ENCODE measurements at places on chromosomes 13 and 19.

DNA sequence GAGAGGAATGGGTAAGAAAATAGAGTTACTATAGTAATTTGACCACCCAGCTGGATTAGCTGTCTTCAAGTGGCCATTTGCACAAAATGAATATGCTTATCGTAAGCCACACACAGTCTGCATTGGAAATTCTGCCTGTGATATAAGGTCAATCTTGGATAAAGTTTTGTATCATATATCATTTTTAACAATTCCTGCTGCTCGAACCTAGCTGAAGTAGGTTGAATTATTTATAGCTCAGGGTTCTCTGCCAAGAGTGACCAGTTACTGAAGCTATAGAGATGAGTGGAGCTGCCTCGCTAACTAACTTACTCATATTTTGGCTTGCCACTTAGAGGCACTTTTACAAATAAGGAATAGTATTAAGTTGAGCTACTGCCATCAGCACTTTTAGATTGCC, 220.9 kb downstream of the RGCC start:
- DNase-seq = peak; percentile 80

- no peak for DNase-seq
Measured at GRCh38 chr19:46766569-46767317, 20.5 kb upstream of the STRN4 start.

DNA sequence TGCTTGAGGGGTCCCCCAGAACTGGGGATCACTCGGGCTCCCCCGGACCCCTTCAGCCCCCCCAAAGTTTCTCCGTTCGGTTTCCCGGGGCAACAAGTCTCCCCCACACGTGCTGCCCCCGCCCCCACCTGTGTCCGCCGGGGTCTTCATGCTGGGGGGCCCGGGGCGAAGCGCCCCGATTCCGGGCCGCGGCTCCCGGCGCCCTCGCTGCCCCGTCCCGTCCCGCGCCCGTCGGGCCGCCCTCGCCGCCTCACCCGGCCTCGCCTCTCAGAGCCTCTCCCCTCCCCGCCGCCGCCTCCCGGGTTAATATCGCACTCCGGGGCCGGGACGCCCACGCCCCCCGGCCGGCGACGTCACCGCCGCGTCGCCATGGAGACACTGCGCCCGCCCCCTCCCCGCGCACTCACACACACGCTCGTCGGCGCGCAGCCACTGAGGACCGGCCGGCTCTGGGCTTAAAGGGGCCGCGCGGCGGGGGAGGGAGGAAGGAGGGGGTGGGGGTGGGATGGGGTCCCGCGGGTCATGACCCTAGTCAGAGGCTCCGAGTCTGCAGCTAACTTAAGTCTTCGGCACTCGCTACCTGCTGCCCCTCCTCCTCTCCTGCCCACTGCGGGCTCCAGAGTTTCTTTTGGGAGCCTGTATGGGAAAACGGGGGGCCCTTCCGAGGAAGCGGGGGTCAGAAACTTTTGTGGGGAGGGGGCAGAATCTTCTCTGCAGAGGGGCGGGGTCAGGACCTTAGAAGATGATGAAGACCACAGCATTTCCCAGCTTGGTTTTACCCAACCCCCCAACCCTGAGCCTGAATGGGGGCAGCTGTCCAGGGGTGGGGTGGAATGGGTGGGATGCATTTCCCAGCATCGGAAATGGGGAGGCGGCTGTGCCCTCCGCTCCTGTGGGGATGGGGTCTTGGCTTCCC, at the start of gene ERF:
Gene ERF (minus strand): TSS at position 279 of the 916 bp plus-strand sequence. CDS start 129 bp downstream, at position 150.
- peak; percentile 93 for DNase-seq

DNA sequence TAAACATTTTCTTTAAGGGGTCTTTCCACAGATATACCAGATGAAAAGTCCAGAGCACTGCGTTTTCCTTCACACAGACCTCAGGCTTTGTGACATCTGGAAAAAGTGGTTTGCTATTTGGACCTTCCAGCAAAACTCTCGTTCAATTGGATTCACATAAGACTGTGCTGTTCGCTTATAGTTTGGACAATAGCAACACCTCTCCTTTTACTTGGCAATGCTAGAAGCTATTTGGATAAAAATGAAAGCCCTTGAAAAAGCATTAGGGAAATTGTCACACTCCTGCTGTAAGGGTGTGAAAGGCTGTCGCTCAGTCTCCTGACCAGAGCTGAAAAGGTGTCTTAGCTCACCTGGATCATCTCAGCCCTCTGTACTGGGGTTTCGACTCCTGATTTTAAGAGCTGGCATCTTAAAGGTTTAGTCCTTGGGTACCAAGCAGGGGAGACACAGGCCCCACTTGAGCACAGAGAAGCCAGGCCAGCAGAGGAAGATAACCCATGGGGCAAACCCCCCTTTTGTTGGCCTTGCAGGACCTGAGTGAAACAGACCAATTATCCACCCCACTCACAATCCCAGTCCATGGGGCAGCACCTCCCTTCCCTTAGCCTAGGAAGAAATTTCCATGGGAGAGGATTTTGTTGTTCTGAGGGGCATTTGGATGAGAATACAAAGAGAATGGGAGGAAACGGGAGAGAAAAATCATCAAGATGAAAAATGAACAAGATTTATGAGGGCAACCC, 257.6 kb downstream of the DLEU7 start:
- DNase-seq = no peak

- DNase-seq = peak; percentile 54
Measured at GRCh38 chr13:19601749-19602725, 31.4 kb upstream of the MPHOSPH8 start.

GRCh38 chr19:54152878-54153524, 6.5 kb downstream of the LENG1 start:
- DNase-seq = no peak

GRCh38 chr13:40187324-40187795, 479.1 kb downstream of the FOXO1 start:
- DNase-seq = no peak

DNA sequence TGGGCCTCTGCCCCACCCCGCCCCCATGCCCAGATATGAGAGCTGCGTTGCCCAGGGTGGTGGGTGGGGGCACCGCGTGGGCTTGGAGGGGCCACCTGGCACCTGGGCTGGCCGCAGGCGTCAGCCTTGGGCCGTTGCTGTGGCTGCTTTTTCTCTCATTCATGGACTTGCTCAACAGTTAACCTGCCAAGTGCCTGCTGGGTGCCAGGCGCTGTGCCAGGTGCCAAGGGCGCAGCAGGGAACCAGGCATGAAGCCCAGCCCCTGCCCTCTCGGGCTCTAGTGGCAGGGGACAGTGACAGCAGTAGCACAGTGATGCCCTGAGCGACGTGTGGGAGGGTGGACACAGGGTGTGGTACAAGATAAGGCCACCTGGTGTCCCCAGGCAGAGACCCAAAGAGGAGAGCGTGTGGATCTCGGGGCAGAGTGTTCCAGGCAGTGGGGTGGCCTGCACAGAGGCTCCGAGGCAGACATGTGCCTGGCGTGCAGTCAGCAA, 28.1 kb downstream of the DHX34 start:
- no peak for DNase-seq

- DNase-seq = no peak
Measured at GRCh38 chr13:67063036-67063435, 167.1 kb downstream of the PCDH9 start.

DNA sequence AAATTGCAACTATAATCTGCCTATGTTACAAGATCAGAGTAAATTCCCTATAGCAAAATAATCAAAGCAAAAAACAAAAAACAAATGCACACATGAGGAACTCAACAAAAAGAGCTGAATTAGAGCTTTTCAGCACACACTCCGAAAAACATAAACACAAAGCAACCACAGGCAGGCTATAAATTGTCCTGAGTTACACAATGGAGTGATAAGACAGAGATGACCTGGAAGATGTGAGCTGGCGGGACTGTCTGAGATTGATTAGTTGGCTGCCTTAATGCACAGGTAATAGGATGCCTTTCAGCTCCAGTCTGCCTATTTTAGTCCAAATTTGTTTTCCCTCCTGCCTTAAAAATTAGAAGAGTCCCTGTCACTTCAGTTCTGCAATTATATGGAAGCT, 159.0 kb upstream of the FNDC3A start:
- DNase-seq = no peak

GRCh38 chr13:110546926-110547325, 14.6 kb downstream of the RAB20 start:
- DNase-seq = peak; percentile 92

DNA sequence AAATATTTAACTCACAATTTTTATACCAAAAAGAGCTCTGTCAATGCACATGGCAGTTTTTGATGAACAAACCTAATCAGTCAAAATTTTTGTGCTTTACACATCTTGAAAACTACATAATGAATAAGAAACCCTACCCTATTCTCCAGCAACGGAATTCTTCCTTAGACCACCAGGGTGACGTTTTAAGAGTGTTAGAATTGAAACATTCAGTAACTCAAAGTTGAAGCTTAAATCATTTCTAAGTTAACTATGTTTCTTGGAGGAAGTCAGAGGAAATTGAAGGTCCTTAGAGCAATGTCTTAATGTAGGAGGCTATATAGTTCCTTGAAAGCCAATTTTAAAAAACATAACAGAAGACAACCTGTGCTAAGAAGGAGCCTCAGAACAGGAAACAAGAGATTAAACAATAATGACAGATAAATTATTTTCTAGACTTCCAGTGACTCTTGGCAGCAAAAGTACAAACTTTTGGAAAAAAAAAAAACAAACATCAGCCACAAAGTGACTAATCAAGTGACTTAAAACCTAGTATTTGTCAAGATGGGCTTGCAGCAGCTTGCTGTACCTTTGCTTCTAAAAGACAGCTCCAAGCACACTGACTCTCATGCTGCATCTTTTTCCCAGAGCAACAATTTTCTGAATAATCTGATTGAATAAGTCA, 6.2 kb downstream of the SPRY2 start:
- DNase-seq = peak; percentile 43

- no peak for DNase-seq
Measured at GRCh38 chr13:76556627-76557026, 329.6 kb downstream of the KCTD12 start.

DNA sequence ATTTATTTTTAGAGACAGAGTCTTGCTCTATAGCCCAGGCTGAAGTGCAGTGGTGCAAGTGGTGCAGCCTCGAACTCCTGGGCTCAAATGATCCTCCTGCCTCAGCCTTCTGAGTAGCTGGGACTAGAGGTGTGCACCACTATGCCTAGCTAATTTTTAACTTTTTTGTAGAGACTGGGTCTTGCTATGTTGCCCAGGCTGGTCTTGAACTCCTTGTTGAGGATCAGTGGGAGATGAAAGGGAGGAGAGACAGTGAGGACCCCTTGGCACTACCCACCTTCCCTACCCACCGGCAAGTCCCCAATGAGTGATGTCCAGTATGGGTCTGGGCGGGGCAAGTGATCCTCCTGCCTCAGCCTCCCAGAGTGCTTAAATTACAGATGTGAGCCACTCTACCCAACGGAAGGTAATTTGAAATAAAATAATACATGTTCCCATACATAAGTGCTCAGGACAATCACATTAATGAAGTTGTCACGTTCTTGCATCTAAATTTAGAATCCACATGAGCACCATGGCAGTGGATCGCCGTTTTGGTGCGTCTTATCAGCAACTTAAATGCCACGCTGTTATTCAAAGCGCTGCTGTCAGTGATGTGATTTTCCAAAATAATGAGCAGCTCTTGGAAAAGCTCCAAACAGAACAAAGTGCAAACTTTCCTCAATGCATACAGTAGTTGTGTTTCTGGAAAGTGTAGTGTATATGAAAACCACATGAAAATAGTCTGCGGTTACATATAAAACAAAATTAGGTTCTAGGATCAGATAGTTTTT, 5.9 kb upstream of the ARL11 start:
- no peak for DNase-seq

DNA sequence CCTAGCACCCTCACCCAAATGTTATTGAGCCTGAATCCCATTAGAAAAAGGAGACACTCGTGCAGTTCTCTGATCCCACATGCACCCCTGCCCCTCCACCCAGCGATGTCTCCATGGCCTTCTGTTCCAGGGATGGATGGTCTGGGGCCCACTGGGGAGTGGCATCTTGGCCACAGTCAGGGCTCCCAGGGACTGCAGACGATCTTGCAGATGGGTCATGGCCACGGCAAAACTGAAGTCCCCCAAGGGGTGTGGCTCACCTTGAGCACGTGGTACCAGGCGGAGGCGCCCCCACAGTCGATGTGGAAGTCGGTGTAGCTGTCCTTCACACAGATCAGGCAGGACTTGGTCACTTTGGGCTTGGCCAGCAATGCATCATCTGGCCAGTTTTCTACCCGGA, 130.7 kb downstream of the TUBA3C start:
- no peak for DNase-seq

DNA sequence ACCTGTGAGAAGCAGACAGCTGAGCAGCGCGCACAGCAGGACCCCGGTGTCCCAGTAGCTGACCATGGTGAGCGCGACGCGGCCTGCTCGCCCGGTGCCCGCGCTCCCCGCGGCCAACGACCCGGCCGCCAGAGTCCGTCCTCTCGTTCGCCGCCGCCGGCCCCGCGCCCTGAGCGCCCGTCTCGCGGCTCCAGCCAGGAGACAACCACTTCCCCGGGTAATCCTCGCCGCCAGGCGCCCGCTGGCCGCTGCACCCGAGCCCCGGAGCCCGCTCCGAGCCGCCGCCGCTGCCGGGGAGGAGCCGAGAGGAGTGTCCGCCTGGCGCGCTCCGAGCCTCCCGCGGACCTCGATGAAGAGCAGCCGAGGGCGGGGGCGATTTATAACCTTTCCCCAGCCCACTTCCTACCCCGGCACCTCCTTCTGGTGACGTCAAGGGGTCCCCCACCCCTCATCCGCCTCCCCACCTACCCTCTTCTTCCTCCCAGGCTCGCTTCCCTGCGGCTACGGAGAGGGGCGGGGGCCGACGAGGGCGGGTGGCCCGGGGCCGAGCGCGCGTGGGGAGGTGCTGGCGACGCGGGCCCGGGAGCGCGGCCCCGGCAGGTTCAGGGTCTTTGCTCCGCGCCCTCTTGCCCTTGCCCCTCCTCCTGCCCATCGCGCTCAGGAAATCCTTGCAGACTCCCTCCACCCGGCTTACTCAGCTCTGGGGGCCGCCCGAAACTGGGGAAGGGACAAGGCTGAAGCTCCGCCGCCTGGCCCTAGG, at the start of gene FLT1:
Gene FLT1 (minus strand): TSS at position 351 of the 760 bp plus-strand sequence. CDS start 285 bp downstream, at position 66.
- peak; percentile 36 for DNase-seq

- no peak for DNase-seq
Measured at GRCh38 chr19:7069904-7070226, 362 bp downstream of the ZNF557 start.

- no peak for DNase-seq
Measured at GRCh38 chr13:20411638-20412342, 113.9 kb downstream of the CRYL1 start.

DNA sequence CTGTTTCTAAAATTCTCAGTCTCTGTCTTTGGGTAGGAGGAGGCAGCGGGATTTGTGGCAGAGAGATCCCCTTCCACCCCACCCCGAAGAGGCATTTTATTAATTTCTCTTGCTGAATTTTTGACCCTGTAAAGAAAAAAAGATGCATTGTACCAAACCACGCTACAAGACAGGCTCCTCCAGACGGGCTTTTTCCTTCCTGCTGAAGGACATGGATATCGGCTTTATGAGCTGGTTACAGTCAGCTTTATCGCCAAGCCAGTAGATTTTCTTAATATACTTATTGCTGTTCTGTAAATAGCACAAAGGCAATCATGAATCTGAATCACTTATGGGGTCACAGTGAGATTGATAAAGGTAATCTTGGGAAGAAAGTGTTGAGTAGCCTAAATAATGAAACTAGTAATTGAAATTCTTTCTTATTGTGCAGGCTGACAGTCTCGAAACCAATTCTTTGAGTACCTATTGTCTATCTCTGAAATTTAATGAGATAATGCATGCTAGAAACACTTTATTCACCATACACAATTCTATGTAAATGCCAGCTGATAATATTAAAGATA, 24.5 kb downstream of the MBNL2 start:
- DNase-seq = peak; percentile 21

All from fibroblast of skin of right biceps (primary cell).